CD4-positive, alpha-beta T cell treated with Interleukin-4 for 4 hours (primary cell): ENCODE measurements at places on chromosomes 11 and 22.

- no peak for DNase-seq
Observed at GRCh38 chr22:44676441-44677352, 25.3 kb upstream of the PRR5 start.

DNA sequence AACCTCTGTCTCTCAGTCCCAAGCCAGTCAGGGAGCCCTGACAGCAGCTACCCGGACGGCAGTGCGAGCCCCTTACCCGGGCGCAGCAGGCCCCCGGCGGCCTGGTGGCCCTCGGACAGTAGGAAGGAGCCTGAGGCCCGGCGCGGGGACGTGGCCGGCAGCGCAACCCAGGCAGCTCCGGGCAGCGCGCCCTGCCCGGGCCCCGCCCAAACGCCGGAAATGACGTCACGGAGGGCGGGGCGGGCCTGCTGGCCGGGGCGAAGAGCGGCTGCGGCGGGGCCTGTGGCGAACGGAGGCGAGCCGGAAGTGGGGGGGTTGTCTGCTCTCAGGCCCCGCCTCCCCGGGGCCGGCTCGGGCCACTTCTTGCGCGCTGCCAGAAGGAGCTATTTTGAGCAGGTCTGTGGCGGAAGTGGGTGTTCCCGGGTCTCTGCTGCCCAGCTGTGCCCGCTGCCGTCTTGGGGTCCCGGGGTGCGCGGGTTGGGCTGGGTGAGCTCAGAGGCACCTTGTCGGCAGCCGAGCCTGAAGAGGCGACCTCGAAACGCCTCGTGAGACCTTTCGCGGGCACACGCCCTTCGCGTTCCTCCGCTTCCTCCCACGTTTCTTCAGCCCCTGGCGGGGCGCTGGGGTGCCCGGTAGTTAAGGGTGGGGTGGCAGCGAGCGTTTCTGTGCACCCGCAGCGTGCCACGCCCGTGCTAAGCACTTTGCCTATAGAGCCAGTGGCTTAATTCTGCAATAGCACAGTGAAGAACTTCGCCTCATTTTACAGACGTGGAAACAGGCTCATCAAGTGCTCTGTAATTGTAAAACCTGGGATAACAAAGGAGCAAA lies at the start of gene C11orf24:
Gene C11orf24 (minus strand): TSS at position 193 of the 828 bp plus-strand sequence. CDS start 8,206 bp downstream, outside the sequence.
- peak; percentile 91 for DNase-seq

DNA sequence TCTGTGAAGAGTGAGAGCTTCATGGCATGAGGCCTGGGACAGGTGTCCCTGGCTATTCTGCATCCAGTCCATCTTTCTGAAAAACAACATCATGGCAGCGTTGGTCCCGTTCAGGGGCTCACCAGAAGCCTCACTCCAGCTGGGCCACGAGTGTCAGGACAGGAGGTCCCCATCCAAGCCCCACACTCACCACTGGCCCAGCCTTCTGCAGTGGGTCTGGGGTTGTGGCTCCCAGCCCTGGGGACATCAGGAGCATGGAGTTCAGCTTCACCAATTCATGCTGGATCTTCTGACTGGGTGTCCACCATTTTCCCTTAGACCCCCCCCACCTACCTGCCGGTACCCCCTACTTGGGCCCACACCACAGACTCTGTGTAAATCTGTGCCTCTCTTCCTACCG lies 400.3 kb downstream of the BRD1 start:
- DNase-seq: no peak

- DNase-seq: no peak
Observed at GRCh38 chr11:66004186-66004585, 1.9 kb downstream of the BANF1 start.

GRCh38 chr11:1647901-1648652 lies 18.5 kb downstream of the KRTAP5-5 start:
- DNase-seq: no peak

DNA sequence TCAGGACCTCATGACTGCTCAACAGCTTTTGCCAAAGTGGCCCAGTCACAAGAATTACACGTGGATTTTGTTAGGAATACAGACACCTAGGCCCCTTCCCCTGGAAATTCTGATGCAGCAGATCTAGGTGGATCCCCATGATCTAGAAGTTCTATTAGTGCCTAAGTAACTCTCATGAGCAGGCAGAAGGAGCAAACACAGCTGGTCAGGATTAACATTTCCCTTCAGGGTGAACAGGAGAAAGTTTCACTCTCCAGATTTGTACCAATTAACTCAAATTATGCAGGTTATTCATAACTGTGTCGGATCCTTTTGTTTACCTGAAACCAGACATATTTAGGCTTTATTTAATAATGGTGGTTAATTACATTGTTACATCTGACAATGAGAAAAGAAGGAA lies 593.4 kb upstream of the ARHGAP42 start:
- DNase-seq: no peak

- no peak for DNase-seq
Observed at GRCh38 chr11:1921574-1922141, 2.2 kb downstream of the TNNT3 start.

DNA sequence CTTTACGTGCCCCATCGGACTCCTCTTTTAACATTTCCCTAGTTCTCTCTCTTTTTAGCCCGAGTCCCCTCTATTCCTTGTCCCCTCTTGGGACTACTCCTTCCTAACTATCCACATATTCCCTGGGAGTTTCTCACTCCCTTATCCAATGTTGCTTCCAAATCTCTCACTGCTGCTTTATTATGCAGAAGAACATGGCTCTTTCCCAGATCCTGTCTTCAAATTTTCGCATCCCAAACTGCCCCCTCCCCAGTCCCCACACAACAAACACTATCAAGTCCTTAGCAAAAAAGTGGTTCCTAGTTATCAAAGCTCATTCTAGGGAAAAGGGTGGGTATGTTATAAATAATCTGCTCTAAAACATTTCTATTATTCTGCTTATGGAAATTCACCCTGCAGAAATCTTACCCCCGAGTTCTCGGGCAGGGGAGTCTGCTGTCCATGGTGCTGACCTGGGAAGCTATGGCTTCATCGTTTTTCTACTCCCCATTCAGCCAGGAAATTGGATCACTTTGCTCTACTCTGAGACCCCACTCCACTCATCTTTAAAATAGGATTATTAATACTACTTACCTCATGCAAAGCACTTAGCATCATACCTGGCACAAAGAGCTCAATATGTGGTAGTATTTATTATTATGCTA lies 393.5 kb downstream of the BUD13 start:
- no peak for DNase-seq

GRCh38 chr11:87454241-87454640 lies 416.5 kb downstream of the TMEM135 start:
- no peak for DNase-seq

DNA sequence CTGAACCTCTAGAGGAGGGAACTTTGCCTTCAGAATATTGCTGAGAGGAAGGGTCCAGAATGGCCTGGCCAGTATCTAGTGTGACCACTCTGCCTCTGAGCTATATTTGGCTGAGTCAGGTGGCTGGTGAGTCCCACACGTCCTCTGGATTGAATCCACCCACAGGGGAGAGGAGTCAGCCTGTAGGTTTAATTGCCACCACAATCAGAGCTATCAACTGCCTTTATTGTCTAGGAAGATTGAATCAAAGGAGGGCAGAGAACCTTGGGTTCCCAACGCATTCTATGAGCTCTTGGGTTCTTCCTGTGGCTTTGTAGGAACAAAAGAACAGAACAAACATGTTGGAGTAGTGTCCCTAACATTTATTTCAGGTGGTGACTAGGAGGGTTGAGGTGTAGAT lies 67.7 kb downstream of the ST3GAL4 start:
- DNase-seq: no peak

DNA sequence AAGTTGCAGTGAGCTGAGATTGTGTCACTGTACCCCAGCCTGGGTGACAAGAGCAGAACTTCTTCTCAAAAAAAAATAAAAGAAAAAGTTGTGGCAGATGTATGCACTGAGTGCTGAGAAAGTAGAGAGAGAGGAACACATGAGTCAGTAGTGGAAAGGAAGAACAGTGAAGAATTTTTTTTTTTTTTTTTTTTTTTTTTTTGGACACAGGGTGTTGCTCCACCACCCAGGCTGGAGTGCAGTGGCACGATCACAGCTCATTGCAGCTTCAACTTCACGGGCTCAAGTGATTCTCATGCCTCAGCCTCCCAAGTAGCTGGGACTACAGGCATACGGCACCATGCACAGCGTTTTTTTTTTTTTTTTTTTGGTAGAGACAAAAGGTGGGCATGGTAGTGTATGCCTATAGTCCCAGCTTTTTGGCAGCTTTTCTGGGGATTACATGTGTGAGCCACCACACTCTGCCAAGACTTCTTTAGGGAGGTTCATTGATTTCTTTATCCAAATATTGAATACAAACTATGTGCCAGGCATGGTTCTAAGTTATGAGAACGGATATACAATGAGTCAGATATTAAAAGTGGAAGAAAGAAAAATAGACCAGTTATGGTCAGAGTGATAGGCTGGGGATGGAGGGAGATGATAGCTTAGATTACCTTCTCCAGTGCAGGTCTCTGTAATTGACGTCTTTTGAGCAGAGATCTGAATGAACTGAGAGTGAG lies 62.0 kb downstream of the YAP1 start:
- no peak for DNase-seq

GRCh38 chr11:21588754-21589153 lies 604.1 kb upstream of the ANO5 start:
- no peak for DNase-seq

DNA sequence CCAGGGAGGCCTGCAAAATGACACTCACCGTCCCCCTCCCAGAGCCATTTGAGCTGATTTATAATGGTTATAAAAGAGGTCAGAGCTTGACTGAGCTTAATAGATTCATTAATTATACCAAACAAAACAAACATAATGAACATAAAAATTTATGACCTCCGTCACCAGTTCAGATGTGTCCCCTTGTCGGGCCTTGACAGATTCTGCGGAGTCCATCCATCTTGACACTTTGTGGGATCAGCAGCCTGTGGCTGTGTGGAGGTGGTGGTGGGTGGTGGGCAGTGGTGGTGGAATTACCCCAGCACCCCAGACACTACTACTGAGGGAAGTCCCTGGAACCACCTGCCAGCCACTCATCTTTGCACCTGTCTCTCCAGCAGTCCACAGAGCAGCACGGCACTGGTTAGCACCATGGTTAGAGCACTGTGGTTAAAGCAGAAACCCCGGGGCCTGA lies 83.5 kb downstream of the DSCAML1 start:
- no peak for DNase-seq

GRCh38 chr22:47919001-47919441 lies 1156.6 kb downstream of the TBC1D22A start:
- no peak for DNase-seq

GRCh38 chr11:107490836-107491235 lies 33.2 kb upstream of the CWF19L2 start:
- no peak for DNase-seq

- DNase-seq: no peak
Observed at GRCh38 chr11:11786234-11786633, 55.5 kb upstream of the USP47 start.

GRCh38 chr11:121304759-121305158 lies 12.2 kb downstream of the SC5D start:
- DNase-seq: no peak

DNA sequence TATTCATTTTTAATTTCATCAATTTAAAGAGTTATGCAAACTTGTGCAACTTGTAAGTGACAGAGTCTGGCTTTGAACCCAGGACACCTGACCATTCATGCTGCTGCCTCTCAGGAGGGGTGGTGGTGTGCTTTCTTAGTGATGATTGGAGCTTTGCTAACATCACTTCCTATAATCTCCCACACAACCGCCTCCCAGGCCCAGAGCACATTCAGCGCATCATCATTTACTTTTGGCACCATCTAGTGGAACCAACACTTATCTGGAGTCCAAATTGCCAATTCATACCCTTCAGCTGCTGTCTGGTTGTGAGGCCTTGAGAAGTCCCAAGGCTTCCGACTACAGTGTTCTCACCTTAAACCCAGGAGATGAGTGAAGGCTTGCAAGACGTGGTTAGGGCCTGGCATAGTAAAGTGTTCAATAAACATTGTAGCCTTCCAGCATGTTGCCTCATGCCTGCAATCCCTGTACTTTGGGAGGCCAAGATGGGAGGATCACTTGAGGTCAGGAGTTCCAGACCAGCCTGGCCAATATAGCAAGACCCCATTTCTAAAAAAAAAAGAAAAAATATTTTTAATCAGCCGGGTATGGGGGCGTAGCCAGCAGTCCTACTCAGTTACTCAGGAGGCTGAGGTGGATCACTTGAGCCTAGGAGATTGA lies 1.1 kb upstream of the TTLL1 start:
- DNase-seq: peak; percentile 54

DNA sequence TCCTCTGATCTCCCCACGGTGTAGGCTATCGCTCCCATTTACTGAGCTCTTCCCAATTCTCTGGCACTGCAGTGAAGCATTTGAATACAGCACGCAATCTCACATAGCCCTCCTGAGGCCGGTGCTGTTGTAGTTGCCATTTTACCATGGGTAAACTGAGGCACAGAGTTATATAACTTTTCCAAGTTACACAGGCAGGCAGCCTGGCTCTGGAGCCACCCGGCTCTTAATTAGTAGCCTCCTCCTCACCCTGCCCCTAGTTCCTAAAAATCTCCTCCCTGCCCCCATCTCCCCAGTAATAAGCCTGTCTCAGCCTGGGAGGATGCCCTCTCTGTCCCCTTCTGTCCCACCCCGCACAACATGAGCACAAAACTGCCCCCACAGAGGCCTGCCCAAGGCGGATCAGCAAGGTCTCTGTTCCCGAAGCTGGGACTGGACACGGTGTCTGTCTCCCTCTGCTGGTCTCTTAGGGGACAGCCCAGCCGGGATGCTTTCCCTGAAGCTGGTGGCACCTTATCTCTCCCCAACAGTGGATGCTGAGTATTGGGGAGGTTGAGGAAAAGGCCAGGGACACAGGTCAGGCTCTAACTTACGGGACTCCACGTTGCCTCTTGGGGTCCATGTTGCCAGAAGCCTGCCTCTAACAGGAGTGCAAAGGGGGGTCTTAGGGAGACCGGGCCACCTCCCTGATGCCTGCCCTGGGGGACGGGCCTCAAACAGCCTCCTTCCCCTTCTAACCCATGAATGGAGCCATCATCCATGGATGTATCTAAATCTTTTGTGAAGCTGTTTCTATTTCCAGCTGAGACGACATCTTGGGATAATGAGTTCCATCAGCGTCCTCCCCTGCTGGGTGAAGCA lies 9.1 kb upstream of the CLCF1 start:
- peak; percentile 86 for DNase-seq

GRCh38 chr11:833849-834311 lies 1.1 kb downstream of the CD151 start:
- no peak for DNase-seq

DNA sequence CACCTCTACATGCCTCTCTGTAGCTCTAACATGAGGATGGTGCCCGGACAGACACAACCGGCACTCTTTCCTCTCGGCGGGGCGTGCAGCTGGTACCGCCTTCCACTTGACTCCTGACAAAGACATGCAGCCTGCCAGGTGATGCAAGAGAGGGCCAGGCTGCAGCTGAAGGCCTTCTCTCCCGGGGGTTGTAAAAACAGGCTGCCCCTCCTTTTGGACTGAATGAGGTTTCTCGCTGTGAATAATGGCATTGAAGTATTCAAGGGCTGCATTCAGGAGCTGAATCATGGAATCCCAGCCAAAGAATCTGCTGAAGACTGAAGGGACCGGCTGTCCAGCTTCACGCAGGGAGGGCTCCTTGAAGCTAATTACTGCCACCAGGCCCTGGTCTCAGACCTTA lies 110.9 kb downstream of the GALNT18 start:
- DNase-seq: no peak

GRCh38 chr11:129286813-129287212 lies 88.8 kb upstream of the BARX2 start:
- no peak for DNase-seq

- no peak for DNase-seq
Observed at GRCh38 chr11:130175898-130176297, 16.3 kb downstream of the ST14 start.

GRCh38 chr22:38012604-38013072 lies 28.3 kb upstream of the SOX10 start:
- DNase-seq: no peak
